Activated T-cell treated with anti-CD3 and anti-CD28 coated beads, Interleukin-2, amount 50 U/mL, for 48 hours (primary cell): ENCODE measurements at places on chromosomes 12 and 14.

DNA sequence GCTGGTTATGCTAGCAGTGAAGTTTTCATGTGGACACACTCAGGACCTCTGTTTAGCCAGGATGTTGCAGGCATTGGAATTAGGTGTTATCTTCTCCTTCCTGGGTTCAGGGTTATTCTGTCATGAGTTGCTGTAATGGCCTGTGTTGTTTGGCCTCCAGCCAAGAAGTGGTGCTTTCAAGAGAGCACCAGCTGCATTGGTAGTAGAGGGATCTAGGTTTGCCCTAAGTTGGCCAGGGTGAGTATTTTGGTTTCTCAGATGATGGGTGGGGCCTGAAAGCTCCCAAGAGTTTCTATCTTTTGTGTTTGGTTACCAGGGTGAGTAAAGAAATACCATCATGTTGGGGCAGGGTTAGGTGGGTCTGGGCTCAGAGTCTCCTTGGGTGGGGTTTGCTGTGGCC lies 2.7 kb upstream of the GZMH start:
- DNase-seq = no peak

- no peak for DNase-seq
Observed at GRCh38 chr12:125734137-125734536, 668.9 kb downstream of the AACS start.

GRCh38 chr14:73719791-73720190 lies 5.6 kb upstream of the PNMA1 start:
- no peak for DNase-seq

DNA sequence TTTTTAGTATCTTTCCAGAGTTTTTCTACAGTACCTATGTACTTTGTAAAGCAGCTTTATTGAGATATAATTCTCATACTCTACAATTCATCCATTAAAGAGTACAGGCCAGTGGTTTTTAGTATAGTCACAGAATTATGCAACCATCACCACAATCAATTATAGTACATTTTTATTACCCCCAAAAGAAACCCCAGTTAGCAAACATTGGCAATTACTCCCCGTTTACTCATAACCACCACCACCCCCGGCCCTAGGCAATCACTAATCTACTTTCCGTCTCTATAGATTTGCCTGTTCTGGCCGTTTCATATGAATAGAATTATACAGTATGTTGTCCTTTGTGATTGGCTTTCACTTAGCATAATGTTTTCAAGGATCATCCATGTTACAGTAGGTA lies 119.8 kb downstream of the KICS2 start:
- no peak for DNase-seq

- no peak for DNase-seq
Observed at GRCh38 chr12:124338448-124338847, 43.6 kb downstream of the RFLNA start.

DNA sequence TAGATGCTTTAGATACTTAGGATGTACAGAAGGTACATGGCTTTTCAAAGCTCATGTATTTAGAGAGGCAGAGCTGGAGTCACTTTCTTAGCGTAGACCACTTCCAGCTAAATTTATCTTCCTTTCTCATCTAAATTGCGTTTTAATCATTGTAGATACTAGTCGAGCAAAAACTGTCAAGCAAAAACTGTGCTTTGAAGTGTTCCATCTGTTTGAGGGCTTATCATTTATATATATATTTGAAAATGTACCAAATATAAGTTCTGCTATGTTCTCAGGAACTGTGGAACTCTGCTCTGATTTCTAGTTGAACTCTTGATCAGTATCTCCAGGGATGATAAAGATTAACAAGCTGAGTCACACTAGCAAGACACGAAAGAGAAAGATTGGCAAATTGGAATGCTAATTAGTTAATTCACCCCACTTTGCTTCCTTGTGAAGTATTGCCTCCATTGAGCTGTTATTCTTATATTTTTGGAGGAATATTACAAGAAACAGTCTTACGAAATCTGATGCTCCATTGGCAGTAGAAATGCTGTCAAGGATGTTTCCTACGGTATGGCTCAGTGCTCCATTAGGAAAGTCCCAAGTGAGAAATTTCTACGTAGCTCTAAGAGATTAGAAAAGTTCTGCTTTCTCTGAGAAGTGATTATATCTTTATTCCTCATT lies 310.7 kb downstream of the AEBP2 start:
- no peak for DNase-seq

DNA sequence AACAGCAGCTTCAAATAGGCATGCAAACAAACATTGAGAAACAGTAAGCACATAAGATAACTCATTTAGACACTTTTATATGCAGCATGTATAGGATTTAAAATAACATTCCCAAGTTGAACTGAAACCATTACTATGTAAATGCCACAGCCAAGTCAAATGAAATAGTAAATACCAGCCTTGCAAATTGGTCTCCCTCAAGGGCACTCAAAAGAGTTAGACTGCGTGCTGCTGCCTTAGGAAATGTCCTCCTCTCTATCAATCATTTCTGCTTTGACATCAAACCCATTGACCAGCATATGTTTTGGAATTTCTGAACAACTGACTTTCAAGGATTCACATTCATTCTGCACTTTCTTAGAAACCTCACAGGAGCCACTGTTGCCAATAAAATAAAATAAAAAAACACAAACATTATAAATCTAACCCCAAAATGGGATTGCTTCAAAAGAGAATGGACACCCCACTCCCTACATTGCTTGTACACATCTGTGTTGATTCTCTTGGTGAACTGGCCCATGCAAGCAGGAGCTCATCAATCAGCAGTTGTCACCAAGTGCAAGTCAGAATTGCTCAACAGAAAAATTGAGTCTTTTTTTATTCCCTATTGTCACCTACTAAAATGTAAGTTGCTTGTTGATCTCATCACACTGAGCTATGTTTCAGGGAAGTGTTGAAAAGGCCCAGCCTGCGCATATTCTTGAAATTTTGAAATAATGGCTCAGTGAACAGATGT lies 256.2 kb downstream of the DAD1 start:
- DNase-seq = no peak

DNA sequence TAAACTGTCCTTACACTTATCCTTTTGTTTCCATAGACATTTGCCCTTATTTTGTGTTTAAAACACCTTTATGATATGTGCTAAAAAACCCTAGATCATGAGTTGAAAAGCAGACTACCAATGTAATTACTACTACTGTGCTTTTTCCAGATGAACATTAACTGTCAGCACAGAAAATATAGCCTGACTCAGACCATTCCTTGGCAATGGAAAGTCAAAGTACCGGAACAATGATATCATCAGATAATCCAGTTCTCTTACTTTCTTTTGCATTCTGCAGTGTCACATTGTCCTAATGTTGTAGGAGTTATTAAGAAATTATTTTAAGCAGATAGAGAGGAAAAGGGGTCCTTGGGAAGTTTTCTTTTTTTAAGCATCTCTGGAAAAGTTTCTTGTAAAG lies 1189.0 kb upstream of the FLRT2 start:
- no peak for DNase-seq

GRCh38 chr12:105317942-105318621 lies 12.4 kb upstream of the C12orf75 start:
- no peak for DNase-seq

GRCh38 chr14:82850576-82850975 lies 1316.9 kb upstream of the SEL1L start:
- no peak for DNase-seq
